ENCODE measurements at places on chromosomes 6 and 20.

DNA sequence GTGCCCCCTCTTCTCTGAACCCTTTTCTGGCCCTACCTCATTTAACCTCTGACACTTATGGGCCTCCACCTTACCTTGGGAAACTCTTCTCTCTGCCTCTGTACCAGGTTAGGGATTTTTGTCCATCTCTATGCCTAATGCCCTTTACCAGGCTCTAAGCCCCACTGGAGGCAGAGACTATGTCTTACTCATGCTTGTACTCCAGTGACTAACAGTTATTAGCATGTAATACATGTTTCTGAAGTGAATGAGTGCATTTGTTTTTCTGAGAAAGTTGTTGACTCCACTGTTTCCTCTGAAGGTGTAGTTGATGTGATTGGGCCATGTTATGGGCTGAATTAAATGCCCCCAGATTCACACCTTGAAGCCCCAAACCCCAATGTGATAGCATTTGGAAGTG, 234.3 kb downstream of the PACRG start:
- DNase-seq: no peak

DNA sequence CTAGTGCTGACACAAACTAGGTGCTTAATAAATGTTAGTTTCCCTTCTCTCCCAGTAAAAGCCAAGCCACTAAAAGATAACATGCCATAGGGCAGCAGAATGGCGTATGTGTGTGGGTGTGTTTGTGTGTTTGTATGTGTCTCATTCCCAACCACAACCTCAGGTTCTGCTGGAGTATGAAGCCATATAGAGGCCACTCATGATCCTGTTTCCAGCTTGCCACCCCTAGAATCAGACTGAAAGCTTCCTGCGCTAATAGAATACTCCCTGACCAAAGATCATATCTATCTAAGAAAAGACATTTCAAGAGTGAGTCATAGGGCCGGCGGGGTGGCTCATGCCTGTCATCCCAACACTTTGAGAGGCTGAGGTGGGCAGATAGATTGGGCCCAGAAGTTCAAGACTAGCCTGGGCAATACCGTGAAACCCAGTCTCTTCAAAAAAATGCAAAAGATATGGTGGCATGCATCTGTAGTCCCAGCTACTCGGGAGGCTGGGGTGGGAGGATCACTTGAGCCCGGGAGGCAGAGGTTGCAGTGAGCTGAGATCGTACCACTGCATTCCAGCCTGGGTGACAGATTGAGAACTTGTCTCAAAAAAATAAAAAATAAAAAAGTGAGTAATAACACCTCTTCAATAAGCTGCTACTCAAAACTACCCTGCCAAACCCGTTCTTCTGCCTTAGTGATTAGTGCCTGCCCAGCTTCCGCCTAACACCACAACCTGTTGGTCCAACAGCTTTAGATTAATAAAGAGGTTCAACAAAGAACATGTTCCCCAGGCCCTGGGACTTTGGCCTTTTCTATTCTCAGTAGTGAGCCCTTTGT, 11.8 kb upstream of the SNRPC start:
- no peak for DNase-seq

DNA sequence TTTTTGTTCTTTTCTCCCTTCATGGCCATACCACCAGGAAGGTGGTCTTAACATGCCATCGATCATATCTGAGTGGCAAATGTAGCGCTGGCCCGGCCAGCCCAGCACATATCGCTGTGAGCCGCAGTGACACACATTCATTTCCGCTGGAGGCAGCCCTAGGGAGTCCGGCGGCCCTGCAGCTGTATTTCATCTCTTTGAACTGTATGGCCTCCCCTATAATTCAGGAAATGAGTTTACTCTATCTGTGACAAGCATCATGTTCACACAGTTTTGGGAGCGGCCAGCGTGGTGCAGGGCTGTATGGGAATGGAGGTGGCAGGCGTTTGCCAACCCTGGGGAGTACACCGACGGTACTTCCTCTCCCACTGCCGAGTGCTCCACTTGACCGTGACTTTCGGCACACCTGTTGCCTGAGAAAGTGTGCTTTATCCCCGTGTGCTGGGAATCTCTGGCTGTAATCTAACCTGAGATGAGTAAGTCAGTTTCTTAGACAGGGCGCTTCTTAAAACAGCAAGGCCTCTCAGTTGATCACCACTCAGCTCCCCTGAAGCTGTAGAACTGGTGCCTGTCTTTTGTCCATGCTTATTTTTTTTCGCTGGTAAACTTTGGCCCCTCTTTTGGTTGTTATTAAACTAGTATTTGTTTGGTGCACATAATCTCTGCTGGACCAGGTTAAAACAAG, 257.1 kb upstream of the TAB2 start:
- DNase-seq: no peak

GRCh38 chr20:46022411-46023147, 6.4 kb upstream of the SLC12A5 start:
- no peak for DNase-seq

DNA sequence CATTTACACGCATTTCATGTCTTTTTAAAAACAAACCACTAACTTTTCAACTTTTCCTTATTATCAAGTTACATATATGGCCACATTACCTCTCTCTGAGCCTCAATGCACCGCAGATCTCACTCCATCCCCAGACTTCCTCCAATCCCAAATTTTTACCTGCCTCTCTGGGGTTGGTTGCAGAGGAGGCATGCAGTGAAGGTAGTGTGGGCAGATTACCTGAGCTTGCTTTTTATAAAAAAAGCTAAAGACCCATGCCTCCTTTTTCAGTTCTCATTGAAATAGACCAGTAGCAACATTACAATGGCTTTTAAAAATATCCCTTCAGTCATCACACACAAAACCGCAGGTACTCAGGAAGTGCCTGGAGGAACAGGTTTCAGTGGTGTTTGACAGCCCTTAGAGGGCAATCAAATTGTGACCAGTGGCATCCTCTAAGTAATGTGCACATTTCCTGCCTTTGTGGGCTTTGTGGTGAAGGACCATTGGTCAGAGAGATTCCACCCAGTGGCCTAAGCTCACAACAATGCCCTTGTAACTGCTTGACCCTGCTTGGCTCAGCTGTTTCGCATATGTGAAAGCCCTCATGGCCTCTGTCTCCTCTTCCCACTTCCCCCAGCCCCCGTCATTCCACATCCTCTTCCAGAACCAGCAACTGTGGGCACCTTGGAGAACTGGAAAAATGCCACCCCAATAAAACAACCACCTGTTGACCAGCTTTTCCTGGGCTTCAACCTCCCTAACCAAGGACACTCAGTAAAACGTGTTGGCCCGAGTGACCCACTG, 30.2 kb upstream of the IL17A start:
- DNase-seq: peak; percentile 81

DNA sequence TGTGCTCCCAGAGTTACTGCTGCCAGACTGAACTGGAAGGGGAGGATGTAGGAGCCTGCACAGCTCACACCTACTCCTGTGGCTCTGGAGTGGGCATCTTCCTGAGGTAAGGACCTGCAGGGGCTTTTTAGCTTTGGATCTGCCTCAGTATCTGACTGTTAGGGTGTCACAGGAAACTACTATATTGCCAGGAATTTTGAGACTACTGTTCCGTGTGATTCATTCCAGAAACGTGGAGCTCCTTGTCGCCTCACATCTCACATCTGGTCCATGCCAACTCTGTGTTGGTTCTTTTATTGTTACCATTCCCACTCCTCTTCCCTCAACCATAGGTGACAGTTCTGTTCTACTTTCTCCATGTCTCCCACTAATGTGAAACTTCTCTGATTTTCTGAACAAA, 34.1 kb downstream of the PRPH2 start:
- no peak for DNase-seq

DNA sequence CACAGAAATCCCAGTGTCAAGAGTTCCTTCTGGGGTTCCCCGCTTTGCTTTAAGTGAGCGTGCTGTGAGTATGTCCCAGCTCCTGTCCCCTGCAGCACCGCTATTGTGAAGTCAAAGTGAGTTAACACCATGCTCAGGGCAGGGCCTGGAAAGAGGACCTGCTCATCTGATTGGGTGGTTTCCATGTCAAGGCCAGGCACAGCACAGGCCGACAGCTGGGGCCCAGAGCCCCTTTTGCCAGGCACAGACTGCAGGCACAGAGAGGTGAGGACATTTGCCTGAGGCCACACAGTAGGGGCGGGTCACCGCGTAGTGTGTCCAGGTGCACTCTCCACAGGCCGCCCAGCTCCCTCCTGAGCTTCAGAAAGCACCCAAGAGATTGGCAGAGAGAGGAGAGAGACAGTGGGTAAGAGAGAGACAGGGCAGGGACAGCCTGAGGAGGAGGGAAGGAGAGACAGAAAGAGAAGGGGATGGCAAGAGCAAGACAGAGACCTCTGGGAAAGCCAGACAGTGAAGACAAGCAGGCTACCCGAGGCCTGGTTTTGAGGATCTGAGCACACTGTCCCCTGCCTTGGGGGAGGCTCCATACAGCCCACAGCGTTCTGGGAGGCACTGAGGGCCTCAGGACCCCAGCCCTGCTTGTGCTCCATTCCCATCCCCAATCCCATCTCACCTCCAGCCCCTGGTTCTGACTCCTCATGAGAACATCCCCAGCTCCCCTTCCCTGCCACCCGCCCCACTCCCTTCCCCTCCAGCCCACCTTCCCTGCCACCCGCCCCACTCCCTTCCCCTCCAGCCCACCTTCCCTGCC, 6.5 kb upstream of the BPIFB1 start:
- DNase-seq: no peak

DNA sequence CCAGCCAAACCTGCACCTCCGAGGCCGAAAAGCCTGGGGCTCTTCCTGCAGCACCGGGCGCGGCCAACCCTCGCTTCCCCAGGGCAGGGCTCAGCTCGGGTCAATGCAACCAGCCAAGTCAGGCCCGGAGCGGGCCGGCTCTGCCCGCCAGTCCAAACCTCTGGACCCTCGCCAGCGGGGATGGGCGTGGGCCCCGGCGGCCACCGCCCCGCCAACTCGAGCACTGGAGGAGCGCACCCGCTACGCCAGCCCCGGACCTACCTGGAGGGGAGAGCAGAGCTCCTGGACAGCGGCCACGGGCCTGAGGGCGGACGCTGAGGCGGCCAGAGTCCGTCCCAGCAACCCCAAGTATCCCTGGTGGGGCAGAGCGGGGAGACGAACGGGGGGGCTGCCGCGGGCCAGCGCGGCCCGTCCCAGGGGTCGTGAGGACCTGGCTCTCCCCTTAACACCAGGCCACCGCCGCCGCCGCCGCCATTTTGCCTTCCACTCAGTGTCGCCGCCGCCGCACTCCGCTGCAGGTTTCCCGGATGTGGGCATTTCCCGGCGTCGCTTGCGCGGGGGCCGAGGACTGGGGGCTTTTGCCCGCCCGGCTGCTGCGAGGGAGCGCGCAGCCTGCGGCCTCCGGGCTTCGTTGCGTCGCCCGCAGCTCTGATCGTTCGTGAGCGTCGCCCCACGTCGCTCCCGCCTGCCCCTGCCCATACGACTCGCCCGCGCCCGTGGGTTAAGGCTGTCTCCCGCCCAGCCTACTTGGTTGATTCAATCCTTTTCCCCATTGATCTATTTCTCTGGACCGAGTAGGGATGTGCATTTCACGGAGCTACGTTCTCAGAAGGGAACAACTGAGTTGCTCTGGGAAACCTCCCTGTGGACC, at the start of gene LATS1:
Gene LATS1, minus strand, starts transcription at position 514 of the 871 bp plus-strand sequence. CDS start 15,975 bp downstream, outside the sequence.
- DNase-seq: peak; percentile 41

DNA sequence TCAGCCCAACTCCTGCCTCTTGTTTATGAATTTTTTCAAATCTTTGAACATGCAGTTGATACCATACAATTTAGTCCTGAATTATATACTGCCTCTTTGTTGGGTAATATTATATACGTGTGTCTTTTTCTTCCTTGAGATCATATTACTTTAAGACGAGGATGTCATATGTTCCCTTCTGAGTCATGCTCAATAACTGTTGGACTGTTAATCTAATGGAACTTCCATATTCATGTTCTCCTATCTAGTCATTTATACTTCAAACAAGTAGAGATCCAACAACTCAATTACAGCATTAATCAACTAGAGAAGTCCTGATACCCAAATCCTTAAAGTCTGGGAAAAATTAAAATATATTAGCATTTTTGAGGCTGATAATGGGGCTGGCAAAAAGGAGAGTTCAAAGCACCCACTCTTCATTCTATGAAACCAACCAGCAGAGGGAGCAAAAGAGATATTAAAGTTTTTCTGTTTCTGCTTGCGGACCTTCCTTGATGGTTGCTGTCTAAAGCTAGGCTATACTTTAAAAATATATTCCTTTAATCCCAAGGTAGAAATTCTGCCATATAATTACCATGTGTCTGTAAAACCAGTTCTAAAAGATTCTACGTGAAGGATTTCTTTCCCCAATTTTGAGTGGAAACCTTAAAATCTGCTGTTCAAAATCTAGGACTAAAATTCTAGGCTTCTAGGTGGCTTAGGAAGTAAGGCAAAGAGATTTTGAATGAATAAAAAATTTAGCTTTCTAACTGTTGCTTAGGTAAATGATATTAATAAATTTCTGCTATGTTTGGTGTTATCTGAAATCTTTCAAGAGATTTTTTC, 498.9 kb downstream of the BCKDHB start:
- no peak for DNase-seq

- DNase-seq: peak; percentile 25
Observed at GRCh38 chr6:134873500-134874388, 76.2 kb downstream of the ALDH8A1 start.
